ENCODE measurements at places on chromosomes 6 and 20.

GRCh38 chr6:136673571-136673970, 118.7 kb downstream of the MAP3K5 start:
- no peak for DNase-seq

GRCh38 chr6:49849213-49849907, 17.0 kb downstream of the CRISP1 start:
- peak; percentile 21 for DNase-seq

GRCh38 chr6:140845701-140846100, 1287.0 kb upstream of the GJE1 start:
- DNase-seq, result no peak

GRCh38 chr20:1909097-1909496, 13.9 kb downstream of the SIRPA start:
- no peak for DNase-seq

- DNase-seq, result no peak
These were observed 86.5 kb upstream of the E2F3 start for GRCh38 chr6:20314866-20315845.

- DNase-seq, result no peak
These were observed 16.7 kb downstream of the UNC5CL start for GRCh38 chr6:41022294-41022693.

DNA sequence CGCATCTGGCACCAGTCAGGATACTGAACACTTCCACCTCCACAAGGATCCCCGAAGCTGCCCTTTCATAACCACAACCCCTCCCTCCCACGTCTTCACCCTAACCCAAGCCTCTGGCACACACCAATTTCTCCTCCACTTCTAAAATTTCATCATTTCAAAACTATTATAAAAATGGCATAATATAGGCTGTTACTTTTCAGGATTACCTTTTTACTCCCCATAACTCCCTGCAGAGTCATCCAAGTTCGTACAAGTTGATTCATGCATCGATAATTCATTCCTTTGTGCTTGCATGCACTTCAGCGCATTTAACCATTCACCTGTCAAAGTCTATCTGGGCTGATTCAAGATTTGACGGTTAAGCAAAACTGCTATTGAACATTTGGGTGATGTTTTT, 30.6 kb upstream of the LY86 start:
- no peak for DNase-seq

GRCh38 chr6:9437836-9438235, 977.0 kb downstream of the TFAP2A start:
- DNase-seq, result no peak

GRCh38 chr20:13819885-13820645, 35.2 kb downstream of the NDUFAF5 start:
- DNase-seq, result no peak

GRCh38 chr20:46562373-46563169, 12.1 kb upstream of the OCSTAMP start:
- DNase-seq, result peak; percentile 23

DNA sequence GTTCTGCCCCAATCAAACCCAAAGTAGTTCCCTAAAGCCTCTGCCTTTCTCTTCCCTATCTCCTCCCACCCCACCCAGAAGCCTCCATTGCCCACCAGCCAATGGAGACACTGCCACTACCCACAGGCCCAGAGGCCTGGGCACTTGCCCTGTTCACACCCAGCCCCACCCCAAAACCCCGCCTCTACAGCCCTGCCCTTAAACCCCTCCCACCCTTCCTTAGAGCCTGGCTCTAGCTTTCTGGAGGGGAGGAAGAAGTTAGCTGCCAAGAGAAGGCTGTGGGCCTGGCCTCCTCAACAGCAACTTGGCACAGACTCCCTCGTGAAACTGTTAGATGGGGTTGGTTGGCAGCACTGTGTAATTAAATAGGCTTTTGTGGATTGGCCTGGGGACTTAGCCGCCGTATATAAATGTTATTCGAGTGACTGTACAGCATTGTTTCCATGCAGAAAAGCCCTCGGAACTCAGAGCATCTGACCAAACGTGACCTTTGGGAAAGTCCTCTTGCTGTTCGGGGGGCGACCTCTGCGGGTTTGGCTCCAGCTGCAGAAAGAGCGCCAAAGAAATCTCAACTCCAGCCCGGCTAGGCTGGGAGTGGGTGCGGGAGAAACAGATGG, 31.4 kb downstream of the COL11A2 start:
- DNase-seq, result no peak

DNA sequence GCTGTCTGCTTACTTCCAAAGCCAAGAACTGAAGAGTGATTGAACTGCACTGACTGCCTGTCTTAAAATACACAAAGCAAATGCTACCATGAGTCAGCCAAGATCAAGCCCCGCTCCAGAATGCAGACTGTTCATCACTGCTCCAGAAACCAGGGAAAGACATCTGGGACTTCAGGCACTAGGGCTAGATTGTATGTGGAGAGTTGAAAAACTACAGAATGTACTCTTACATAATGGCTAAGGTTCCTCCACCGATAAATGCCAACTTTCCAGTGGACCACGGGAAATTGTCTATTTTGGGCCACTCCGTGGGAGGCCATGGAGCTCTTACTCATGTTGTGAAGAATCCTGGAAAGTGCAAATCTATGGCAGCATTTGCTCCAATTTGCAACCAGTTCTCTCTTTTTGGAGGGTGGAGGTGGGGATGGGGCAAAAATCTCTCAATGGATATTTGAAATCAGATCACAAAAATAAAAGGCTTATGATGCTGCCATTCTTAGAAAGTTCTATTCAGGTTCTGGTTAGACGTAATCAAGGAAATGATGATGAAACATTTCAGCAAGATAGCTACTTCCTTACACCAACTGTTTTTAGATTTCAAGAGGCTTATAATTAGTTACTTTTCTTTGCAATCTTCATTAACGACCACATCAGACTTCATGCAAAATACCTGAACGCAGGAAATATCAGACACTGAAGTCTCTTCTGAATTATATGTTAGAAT, 11.8 kb upstream of the CAP2 start:
- DNase-seq, result no peak

- no peak for DNase-seq
These were observed 122.4 kb downstream of the IPCEF1 start for GRCh38 chr6:154234019-154234772.

GRCh38 chr6:52361945-52362442, at the start of gene PAQR8:
TSS of gene PAQR8 (plus strand) at chr6:52362151. CDS start at chr6:52403214, 41,063 bp downstream.
- DNase-seq, result peak; percentile 77

DNA sequence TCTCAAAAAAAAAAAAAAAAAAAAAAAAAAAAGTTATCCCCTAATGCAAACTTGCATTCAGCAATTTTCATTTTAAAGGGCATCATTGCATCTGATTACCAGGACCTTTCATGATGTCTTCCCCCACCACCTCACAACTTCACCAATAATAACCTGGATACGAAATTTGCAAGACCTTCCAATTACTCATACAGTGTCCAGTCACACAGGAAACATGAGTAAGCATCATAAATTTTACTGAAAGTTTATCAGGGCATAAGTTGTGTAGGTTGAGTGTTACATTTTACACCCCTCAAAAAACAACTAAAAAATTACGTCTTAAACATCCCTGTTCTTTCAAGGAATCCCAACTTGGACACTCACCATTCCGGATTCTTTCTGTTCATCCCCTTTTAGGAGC, 79.1 kb upstream of the ANKEF1 start:
- DNase-seq, result no peak

DNA sequence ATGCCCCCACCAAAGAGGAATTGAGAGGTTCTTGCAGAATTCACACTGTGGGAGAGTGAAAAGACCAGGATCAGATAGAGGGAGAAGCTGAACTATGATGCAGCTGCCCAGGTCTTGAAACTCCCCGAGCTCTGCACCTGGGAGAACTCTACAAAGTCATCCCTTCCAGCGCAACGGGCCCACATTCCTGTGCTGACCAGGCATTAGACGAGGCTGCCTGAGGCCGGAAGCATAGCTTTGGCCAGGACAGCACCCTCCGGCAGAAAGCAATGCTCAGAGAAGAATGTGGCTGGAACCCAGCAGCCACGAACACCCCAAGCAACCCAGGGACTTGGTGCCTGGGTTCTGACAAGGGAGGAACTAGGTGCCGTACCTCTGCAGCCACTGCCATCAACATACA, 281.5 kb upstream of the CDH4 start:
- DNase-seq, result no peak

- no peak for DNase-seq
These were observed 14.8 kb upstream of the POPDC3 start for GRCh38 chr6:105194591-105194990.

DNA sequence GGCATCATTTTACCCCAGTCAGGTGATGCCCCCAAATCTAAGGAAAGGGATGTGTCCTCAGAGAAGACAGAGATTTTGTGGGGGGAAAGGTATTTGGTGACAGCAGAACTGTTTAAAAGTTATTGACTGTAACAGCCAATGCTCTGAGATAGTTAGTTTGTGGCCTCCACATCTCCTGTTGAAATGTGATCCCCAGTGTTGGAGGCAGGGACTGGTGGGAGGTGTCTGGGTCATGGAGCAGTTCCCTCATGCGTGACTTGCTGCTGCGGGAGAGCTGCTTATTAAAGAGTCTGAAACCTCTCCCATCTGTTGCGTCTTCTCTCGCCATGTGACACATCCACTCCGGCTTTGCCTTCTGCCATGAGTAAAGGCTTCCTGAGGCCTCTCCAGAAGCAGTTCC, 282.8 kb upstream of the FOXQ1 start:
- DNase-seq, result no peak

- no peak for DNase-seq
These were observed at the start of gene RIPPLY2 for GRCh38 chr6:83853178-83854000. TSS of gene RIPPLY2 (plus strand) at chr6:83853360. CDS start at chr6:83853417, 57 bp downstream.

- no peak for DNase-seq
These were observed 169.5 kb upstream of the THEMIS start for GRCh38 chr6:128070406-128070805.

GRCh38 chr6:96923871-96924493, 546 bp upstream of the KLHL32 start:
- no peak for DNase-seq

- peak; percentile 68 for DNase-seq
These were observed 32.5 kb downstream of the SUN5 start for GRCh38 chr20:32971703-32972161.

DNA sequence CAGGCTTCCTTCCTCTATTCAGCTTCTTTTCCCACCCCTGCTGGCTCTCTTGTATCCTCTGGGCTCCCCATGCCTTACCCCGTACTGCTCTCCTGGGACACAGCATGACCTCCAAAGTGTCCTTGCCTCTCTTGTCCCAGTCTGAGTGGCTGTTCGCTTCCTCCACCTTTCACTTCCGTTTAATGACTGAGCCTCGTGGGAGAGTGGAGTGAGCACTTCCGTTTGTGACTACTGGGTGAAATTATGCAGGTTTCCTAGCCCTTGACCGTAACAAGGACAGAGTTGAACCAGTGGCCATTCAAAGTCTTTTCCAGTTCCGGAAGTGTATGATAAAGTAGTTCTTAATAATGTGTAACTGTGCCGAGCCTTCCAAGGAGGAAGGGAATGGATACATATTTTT, 109.2 kb downstream of the ARID1B start:
- DNase-seq, result no peak

DNA sequence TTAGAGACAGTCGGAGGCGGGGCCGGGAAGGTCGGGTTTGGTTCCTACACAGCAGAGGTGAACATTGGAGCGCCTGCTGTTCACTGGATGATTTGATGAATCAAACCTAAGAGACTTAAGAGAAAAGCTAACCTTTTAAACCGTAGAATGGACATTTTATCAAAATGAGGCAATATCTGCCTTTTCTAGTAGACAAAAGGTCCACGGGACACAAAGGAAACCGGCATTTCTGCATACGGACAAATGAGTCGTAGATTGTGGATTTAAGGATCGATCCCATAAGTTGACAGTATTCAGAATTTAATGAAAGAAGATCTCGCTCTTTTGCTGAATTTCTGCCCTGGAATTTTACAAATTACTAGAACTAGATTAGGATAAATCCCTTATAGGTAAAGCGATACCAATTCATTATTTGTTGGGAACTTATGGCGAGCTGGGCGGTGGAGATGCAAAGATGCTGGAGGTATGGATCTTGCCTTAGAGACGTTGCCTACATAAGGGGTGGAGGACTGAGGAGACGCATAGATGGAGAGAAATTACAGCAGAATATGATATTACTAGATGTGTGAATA, 400 bp downstream of the PAK1IP1 start:
- no peak for DNase-seq

- no peak for DNase-seq
These were observed 12.0 kb upstream of the VAPB start for GRCh38 chr20:58377017-58377416.

GRCh38 chr6:55694148-55694547, 115.2 kb upstream of the HMGCLL1 start:
- no peak for DNase-seq

- no peak for DNase-seq
These were observed 54.6 kb downstream of the PPARD start for GRCh38 chr6:35396991-35397390.

GRCh38 chr6:134278000-134278399, 39.9 kb downstream of the SGK1 start:
- no peak for DNase-seq

- no peak for DNase-seq
These were observed 17.4 kb downstream of the SHLD1 start for GRCh38 chr20:5767493-5768098.
